Activated naive CD8-positive, alpha-beta T cell treated with anti-CD3 and anti-CD28 coated beads, Interleukin-2, amount 10 ng/mL, durations not matched to agents 7 days and 5 days (primary cell): ENCODE measurements at places on chromosomes 1 and 21. TPM values are rescaled to one million over a fixed set of nuclear protein-coding genes. Genes with fewer than 3 reads are reported as not detected.

Gene IL24
- total RNA-seq = not detected

Gene ADAMTS5
- total RNA-seq = not detected

Gene CA6
- total RNA-seq = 37.3 TPM

Gene GJA4
- total RNA-seq = not detected

Gene HFM1
- not detected for total RNA-seq

DNA sequence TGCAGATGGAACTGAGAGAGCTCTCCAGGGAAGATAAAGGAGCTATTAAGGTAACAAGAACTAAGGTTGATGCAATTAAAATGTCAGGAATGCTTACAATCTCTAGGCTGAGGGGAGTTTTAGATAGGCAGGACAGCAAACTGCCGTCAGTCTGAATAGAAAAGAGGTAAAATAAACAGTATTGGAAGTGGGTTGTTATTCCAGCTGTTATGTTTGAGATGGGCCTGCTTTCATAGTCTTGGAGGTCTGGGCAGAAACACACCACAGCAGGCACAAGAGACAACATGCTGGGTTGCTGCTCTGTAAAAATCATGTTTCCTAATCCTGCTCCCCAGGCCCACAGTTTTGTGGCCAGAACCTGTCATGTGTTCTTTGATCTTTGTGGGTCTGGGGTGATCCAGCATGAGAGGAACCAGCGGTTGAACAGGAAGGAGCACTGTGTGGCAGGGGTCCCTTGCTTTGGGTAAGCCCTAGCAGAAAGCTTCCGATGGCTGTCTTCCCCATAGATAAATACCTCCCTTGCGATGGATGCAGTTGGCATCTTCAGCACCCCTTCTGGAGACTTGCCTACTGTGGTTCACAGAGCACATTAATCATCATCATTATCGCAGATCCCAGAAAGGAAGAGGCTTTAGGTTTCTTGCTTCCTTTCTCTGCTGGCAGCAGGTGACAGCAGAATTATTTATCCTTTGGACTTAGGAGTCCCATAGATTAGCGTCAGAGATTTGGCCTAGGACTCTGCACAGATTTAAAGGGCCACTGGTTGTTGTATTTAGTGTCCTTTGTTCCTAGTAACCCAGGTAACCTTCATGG is 97.1 kb downstream of the AK5 start:
- DNase-seq = no peak
- no peaks in the 10 kb centered on the region for H3K27me3 ChIP-seq
- H3K27ac ChIP-seq = no peak overlapping the region
- H3K36me3 ChIP-seq = peaks cover 5% of the 10 kb centered on the region

- H3K36me3 ChIP-seq = peaks cover 4% of the 10 kb centered on the region
- H3K4me1 ChIP-seq = peaks cover 27% of the 10 kb centered on the region
- no peak overlapping the region for H3K27ac ChIP-seq
Measured at GRCh38 chr1:201827321-201828216, 1.4 kb upstream of the IPO9 start.

DNA sequence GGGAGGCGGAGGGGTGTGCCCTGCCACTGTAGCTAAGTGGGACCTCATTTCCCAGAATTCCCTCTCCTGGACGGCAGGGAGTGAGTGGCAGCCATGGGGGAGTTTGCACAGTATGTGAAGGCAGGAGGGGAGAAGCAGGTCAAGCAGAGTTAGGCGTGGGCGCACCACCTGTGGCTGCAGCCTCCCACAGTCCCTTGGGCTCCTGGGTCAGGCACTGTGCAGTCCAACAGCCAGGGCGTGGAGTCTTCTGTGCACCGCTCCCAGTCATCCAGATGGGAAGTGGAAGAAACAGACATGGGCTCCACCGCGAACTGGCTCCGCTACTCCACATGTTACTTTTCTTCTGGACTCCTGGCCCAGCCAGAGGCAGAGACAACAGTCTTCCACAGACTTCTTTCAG is 85.4 kb upstream of the TIAM1 start:
- peaks cover 5% of the 10 kb centered on the region for H3K36me3 ChIP-seq
- no peak overlapping the region for H3K4me3 ChIP-seq
- H3K27ac ChIP-seq = no peak overlapping the region
- peaks cover 18% of the 10 kb centered on the region for H3K4me1 ChIP-seq
- no peaks in the 10 kb centered on the region for H3K27me3 ChIP-seq

- peaks cover 68% of the 10 kb centered on the region for H3K27me3 ChIP-seq
- H3K27ac ChIP-seq = peak overlapping the region; percentile 58
- peak; percentile 47 for DNase-seq
- H3K36me3 ChIP-seq = no peaks in the 10 kb centered on the region
Measured at GRCh38 chr1:47709019-47709871, 271.4 kb downstream of the FOXD2 start.

GRCh38 chr1:41810446-41810845 is 108.3 kb downstream of the HIVEP3 start:
- no peaks in the 10 kb centered on the region for H3K27me3 ChIP-seq
- H3K4me1 ChIP-seq = peaks cover 41% of the 10 kb centered on the region
- H3K4me3 ChIP-seq = no peak overlapping the region
- H3K27ac ChIP-seq = no peak overlapping the region
- peak; percentile 56 for DNase-seq
- no peaks in the 10 kb centered on the region for H3K36me3 ChIP-seq

- H3K4me1 ChIP-seq = no peaks in the 10 kb centered on the region
- no peak overlapping the region for H3K4me3 ChIP-seq
- H3K36me3 ChIP-seq = no peaks in the 10 kb centered on the region
- no peaks in the 10 kb centered on the region for H3K27me3 ChIP-seq
Measured at GRCh38 chr1:68377098-68377497, 72.7 kb downstream of the RPE65 start.

GRCh38 chr1:240610636-240611035 is 1.3 kb downstream of the GREM2 start:
- H3K36me3 ChIP-seq = no peaks in the 10 kb centered on the region
- no peak for DNase-seq
- H3K4me1 ChIP-seq = peaks cover 23% of the 10 kb centered on the region
- peaks cover 59% of the 10 kb centered on the region for H3K27me3 ChIP-seq
- no peak overlapping the region for H3K4me3 ChIP-seq
- no peak overlapping the region for H3K27ac ChIP-seq

- peaks cover 1% of the 10 kb centered on the region for H3K36me3 ChIP-seq
- peak; percentile 77 for DNase-seq
- peak within 1 kb of the TSS; percentile 91 for H3K4me3 ChIP-seq
- H3K4me1 ChIP-seq = peaks cover 29% of the 10 kb centered on the region
Measured at GRCh38 chr1:160205242-160206035, at the start of gene PEA15. TSS of gene PEA15 (plus strand) at chr1:160205384. CDS start at chr1:160211545, 6,161 bp downstream.

DNA sequence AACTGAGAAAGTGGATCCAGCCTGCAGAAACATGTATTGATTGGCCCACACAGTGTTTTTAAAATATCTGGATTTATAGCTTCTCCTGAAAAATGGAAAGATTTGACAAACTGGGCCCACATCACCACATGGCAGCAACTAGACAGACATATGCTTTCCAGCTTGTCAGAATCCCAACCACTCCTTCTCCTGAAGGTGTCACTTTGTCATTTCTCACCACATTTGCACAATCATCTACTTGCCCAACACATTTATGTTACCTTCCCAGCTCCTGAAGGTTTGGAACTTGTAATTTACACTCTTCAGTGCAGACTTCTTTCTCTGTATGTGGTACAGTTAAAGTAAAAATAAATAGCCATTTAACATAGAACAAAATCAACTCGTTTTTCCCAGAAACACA is 126.1 kb upstream of the KIAA1614 start:
- no peak overlapping the region for H3K27ac ChIP-seq
- H3K4me1 ChIP-seq = peaks cover under 1% of the 10 kb centered on the region
- no peak overlapping the region for H3K4me3 ChIP-seq
- no peak for DNase-seq
- no peaks in the 10 kb centered on the region for H3K27me3 ChIP-seq

- no peak for DNase-seq
- no peaks in the 10 kb centered on the region for H3K4me1 ChIP-seq
- no peak overlapping the region for H3K27ac ChIP-seq
- H3K36me3 ChIP-seq = no peaks in the 10 kb centered on the region
Measured at GRCh38 chr1:213249395-213249794, 198.4 kb downstream of the RPS6KC1 start.

GRCh38 chr1:176786274-176786673 is 323.3 kb downstream of the PAPPA2 start:
- H3K36me3 ChIP-seq = no peaks in the 10 kb centered on the region
- DNase-seq = no peak
- no peak overlapping the region for H3K27ac ChIP-seq
- H3K4me3 ChIP-seq = no peak overlapping the region
- H3K27me3 ChIP-seq = no peaks in the 10 kb centered on the region
- no peaks in the 10 kb centered on the region for H3K4me1 ChIP-seq

GRCh38 chr1:158491316-158491715 is 19.3 kb downstream of the OR10R2 start:
- no peak for DNase-seq
- no peaks in the 10 kb centered on the region for H3K4me1 ChIP-seq
- no peak overlapping the region for H3K27ac ChIP-seq

DNA sequence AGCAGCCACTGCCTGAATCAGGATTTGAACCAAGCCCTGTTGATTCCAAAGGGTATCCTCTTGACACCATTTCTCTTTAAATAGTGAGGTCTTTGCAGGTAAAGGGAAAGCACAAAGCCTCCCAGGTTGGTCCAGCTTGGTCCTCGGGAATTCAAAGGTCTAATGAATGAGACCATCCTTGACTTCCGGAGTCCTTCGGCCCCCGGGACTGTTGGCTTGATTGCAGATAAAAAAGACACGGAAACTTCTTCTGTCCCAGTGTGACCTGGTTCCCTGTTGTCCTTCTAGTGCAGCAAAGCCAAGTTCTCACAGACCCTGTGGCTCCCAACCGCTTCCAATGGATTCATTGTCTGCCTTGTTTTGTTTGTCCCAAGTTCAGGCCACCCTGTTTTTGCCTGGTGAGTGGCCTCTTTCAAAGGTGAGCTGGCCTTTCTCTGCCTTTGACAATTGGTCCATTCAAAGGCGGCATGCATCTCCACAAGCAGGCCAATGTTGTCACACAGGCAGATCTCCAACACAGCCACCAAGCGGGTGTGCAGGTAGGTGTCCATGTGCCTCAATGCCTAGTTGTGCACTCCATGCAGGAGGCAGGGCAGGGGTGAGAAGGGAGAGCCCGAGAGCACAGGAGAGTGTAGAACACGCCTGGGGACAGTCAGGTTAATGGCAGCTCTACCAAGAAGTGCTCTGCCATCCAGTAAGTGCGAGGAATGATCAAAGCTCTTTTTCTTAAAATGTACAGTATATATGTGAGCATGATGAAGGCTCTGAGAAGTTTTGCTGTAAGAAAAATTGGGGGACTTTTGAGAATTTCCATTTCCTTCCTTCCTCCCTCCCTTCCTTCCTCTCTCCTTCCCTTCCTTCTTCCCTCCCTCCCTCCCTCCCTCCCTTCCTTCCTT is 82.1 kb upstream of the ZBTB40 start:
- H3K4me1 ChIP-seq = no peaks in the 10 kb centered on the region
- no peak for DNase-seq
- H3K27me3 ChIP-seq = peaks cover 14% of the 10 kb centered on the region
- no peak overlapping the region for H3K4me3 ChIP-seq
- H3K36me3 ChIP-seq = no peaks in the 10 kb centered on the region
- no peak overlapping the region for H3K27ac ChIP-seq

DNA sequence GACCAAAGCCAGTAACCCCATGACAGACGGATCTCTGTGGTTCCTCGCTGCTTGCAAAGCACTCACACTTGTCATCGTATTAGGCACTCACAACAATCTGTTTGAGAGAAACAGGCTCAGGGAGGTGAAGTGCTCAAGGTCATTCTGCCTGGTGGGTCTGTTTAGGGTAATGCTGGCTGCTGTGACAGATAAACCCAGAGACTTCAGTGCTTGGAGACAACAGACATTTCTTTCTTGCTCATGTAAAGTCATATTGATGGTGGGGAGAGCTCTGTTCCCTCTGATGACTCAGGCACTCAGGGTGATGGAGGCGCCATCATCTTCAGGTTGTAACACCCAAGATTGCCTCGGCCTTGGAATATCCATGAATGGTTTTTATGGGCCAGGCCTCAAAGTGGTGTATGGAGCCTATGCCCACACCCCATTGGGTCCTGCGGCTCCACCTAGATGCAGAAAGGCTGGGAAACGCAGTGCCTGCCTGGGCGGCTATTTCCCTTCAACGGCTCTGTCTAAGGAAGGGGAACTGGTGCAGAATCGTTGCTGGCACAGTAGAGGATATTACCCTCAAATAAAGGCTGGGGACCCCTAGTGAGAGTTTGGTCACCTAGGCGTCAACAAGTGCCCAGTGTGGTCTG is 71.6 kb upstream of the SELENON start:
- H3K27me3 ChIP-seq = peaks cover 44% of the 10 kb centered on the region
- peaks cover 4% of the 10 kb centered on the region for H3K36me3 ChIP-seq
- peaks cover 33% of the 10 kb centered on the region for H3K4me1 ChIP-seq
- DNase-seq = no peak
- H3K27ac ChIP-seq = no peak overlapping the region

- no peak overlapping the region for H3K4me3 ChIP-seq
- H3K36me3 ChIP-seq = peaks cover 2% of the 10 kb centered on the region
- H3K4me1 ChIP-seq = no peaks in the 10 kb centered on the region
- DNase-seq = no peak
Measured at GRCh38 chr1:51708911-51709760, 92.2 kb downstream of the OSBPL9 start.

DNA sequence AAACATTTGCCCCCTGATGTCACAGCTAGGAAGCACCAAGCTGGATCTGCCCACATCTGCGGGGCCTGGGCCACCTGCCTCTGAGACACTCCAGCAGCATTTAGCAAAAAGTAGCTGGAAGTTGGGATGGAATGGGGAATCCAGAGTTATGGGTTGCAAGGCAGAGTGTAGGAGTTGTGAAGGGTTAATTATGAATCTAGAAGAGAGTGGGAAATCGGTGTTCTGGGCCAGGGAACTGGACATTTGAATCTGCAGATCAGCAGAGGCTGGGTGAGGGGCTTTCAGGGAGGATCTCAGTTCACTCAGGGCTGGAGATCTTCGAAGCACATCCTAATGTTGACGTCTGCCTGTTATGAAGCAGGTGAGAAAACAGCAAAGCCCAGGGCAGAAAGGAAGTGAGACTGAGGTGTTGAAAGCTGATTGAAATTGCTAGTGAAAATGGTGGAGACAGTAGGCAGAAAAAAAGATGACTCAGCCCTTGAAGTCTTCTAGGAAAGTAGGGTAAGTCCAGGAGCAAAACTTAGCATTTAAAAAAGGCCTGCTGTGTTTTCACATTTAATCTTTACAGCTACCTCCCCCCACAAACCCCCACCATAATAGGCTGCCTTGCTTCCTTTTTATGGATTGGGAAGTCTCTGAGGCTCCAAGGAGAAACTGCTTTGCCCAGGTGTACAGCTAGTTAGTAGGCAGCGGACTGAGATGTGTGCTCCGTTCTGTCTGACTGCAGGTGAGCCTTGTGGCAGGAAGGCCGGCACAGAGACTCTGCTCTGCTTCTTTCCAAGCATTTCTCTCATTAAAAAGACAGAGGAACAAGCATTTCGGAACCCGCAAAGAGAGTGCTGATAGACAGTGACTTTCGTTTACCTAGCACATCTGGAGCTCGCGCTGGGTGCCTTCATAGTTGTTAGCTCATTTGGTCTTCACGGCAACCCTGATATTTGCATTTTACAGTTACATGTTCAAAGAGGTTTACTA is 7.2 kb downstream of the VANGL1 start:
- H3K27me3 ChIP-seq = peaks cover 3% of the 10 kb centered on the region
- no peak overlapping the region for H3K4me3 ChIP-seq
- no peak overlapping the region for H3K27ac ChIP-seq
- H3K36me3 ChIP-seq = peaks cover 13% of the 10 kb centered on the region
